ENCODE measurements at places on chromosomes 12 and 14.

DNA sequence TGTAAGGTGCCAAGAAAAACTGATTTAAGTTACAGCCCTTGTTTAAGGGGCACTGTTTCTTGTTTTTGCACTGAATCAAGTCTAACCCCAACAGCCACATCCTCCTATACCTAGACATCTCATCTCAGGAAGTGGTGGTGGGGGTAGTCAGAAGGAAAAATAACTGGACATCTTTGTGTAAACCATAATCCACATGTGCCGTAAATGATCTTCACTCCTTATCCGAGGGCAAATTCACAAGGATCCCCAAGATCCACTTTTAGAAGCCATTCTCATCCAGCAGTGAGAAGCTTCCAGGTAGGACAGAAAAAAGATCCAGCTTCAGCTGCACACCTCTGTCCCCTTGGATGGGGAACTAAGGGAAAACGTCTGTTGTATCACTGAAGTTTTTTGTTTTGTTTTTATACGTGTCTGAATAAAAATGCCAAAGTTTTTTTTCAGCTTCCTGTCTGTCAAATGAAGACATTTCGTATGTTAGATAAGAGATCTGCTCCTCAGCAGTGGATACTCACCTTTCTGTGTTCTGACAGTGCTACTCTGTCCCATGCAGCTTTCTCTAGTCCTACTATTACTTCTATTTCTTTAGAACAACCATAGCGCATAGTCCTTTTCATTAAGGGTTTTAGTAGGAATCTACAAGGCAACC lies 1.2 kb upstream of the PA2G4 start:
- no peak for DNase-seq

DNA sequence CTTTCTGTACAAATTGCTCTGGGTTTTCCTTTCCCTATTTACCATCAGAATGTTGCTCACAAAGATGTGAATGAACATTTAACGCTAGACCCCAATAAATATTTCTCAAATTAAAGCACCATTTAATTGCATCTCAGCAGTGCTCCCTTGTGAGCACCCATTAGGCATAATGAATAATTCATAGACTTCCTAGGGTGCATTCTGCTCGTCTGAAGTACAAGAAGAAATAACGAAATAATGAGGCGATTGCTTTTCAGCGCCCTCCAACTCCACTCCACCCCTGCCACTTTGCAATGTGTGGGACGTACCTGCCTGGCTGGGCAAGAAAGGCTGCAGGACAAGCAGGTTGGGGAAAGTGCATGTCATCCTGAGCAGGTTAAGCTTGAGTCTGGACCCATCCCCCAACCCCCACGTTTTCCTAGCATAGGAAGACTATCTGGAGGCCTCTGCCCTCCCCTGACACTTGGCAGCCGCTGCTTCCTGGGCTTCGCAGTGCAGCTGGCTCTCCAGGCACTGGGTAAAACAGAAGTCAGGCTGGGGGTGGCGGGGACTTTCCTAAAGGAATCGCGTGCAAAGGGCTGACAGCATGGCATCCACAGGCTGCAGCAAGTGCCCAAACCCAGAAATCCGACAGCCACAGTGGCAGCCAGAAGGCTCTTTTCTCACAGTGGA lies 253.7 kb downstream of the DUSP6 start:
- DNase-seq, result no peak

- no peak for DNase-seq
Observed at GRCh38 chr14:74333909-74334308, 14.4 kb upstream of the VRTN start.

DNA sequence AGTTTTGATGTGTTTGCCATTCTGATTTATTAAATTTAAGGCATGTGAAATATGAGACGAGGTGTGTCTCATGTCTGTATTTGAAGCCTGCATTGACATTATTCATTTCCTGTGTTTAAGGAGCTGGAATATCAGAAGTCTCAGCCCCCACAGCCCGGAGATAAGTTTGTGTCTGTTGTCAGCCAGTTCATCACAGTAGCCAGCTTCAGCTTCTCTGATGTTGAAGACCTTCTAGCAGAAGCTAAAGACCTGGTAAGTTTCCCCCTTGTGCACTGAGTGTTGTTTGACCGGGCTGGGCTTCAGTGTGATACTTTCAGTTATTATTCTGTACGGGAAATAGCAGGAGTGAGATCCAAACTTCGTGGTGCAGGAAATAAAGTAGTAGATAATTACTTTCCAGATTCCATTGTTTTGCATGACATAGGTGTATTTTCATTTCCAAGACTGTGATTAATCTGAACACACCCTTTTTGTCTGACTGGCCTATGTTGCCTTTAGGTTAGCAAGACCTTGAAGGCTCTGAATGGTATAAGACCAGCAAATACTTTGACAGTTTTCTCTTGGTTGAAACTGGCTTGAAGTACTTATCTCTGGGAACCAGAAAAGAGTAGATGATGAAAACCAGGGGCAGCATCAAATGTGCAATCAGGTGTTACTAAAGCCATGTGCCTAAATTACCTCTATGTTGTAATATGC lies 101.5 kb downstream of the GPR135 start:
- DNase-seq, result no peak

- DNase-seq, result no peak
Observed at GRCh38 chr12:132649226-132649945, 30.8 kb downstream of the P2RX2 start.
